ENCODE measurements at places on chromosomes 7 and 10.

GRCh38 chr10:100600218-100600617 is 64.5 kb downstream of the HIF1AN start:
- DNase-seq = no peak

DNA sequence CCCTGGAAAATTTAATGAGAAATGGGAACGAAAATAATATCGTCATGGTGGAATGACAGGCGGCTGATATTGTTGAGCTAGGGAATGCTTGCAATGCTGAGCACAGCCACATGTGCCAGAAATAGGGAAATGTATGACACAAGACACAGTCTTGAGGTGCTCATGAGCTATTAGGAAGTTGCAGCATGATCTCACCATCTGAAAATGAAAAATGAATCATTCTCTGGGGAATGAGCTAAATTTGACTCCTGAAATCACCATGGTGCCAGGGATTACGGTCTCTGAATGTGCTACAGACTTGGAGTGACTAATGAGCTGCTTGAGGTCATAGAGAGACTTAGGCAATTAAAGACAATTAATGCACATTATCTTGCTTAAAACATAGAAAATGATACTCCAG is 845.0 kb downstream of the CNTNAP2 start:
- no peak for DNase-seq

GRCh38 chr10:14086596-14086995 is 244.1 kb downstream of the FRMD4A start:
- DNase-seq = no peak

GRCh38 chr7:94276795-94277194 is 117.9 kb upstream of the COL1A2 start:
- no peak for DNase-seq

GRCh38 chr10:88918191-88918905 is 34.2 kb downstream of the ACTA2 start:
- no peak for DNase-seq

GRCh38 chr7:36217961-36218284 is 64.9 kb downstream of the EEPD1 start:
- no peak for DNase-seq

Data from neural crest cell (in vitro differentiated cells).